ENCODE measurements at places on chromosomes 1 and 21.
A peak's percentile ranks its signal among the peaks of the same experiment; 100 is the strongest.

- no peak for DNase-seq
Observed at GRCh38 chr21:43944757-43945156, 67.4 kb upstream of the TRAPPC10 start.

GRCh38 chr1:221416723-221417122 lies 325.2 kb downstream of the DUSP10 start:
- DNase-seq, result no peak

GRCh38 chr1:183841950-183842794 lies 37.3 kb downstream of the RGL1 start:
- no peak for DNase-seq

DNA sequence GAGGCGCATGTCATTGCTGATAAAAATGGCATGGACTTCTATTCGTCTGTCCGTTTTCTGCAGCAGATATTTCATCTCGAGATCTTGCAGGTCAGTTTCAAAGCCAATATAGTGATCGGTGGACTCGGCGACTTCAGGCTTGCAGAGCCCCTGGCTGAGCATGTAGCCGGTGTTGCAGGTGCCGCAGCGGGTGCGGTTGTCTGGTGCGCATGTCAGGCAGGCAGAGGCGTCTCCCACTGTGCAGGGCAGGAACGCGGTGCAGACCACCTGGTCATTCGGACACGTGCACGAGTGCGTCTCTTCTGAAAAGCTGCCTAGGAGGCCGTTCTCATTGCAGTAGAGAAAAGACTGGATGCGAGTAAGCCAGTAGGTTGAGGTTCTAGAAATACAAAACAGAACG lies 378.9 kb downstream of the BRINP3 start:
- DNase-seq, result no peak

DNA sequence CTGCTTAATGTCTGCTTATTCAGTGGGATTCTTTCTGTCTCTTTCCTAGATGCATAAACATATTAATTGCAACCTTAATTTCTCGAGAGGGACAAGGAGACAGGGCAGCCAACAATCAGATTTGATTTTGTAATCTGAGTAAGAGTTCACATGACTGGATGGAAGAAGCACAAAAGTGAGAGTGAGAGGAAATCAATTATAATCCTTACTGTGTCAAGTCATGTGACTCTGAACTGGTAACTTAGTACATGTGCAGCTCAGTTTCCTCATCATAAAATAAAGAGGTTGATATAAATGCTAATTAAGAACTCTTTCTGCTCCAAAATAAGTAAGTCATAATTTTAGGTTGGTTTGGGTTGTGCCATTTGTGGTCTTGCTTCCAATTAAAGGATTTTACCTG lies 439.5 kb downstream of the AMY1C start:
- no peak for DNase-seq

GRCh38 chr1:224683936-224684335 lies 67.8 kb downstream of the CNIH3 start:
- DNase-seq, result no peak

DNA sequence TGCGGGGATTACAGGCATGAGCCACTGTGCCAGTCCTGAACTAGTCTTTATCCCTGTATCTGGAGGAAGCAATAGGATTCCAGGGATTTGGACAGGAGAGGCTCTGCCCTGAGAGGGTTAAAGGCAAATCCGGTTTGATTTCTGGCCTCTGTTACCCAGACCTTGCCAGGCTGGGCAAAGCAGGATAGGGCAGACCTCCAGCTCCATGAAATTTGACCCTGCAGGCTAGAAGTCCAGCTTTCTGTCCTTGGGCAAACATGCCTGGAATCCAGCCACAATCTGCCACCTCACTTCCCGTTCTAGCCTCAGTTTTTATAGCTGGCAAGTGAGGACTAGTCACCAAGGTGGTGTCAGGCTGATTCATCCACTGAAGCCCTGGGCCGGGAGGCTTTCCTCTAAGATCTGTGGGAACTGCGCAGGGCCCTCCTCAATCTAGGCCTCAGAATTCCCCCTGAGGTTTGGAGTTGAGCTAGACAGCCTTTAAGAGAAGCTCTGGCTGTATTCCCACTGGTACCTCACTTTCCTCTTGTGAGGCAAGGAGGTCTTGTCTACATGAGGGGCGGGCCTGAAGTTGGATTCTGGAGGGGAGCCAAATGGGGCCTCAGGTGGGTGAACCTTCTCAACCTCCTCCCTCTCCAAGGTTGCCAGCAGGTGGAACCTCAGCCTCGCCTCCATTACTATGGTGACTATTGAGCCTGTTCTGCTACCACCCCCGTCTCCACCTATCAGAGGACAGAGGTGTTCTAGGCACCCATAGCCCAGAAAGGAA lies 7.0 kb upstream of the P3R3URF start:
- no peak for DNase-seq

GRCh38 chr1:175911138-175911537 lies 167.7 kb upstream of the TNR start:
- no peak for DNase-seq

GRCh38 chr1:185661971-185662370 lies 72.2 kb upstream of the HMCN1 start:
- no peak for DNase-seq

DNA sequence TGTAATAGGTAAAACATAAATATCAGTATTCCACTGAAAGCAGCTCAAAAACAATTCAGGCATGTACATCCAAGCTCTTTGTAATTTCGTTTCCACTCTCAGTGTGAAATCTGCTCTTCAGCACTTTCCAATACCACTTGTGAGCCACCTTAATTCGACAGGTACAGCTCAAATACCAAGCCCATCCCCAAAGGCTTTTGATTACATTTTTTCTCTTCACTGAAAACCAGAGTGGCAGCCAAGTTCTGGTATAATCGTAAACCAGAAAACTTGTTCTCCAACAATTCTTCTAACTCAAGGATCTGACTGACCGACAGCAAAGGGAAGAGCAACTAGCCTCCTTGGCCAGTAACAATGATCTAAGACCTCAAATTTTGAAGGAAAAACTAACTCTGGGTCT lies 36.8 kb downstream of the FBXO42 start:
- DNase-seq, result no peak

DNA sequence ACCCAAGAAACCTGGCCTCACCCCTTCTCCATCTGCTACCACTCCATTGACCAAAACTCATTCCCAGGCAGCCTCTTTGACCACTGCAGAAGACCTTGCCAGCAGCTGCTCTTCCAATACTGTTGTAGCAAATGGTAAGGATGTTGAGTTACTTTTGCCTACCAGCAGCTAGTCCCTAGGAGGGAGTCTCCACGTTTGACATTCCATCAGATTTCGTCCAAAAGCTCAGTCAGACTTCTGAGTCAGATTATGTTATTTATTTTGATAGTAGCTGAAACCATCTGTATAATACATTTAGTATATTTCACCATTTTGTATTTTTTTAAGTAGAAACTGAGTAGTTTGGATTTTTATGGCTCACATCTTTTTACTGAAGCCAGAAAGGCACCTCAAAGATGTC lies 51.5 kb upstream of the WNT2B start:
- no peak for DNase-seq

GRCh38 chr1:217188280-217189237 lies 442.3 kb downstream of the GPATCH2 start:
- no peak for DNase-seq

- DNase-seq, result no peak
Observed at GRCh38 chr1:168719306-168720111, 9.5 kb downstream of the DPT start.

GRCh38 chr1:49627781-49628180 lies 396.0 kb downstream of the AGBL4 start:
- no peak for DNase-seq

DNA sequence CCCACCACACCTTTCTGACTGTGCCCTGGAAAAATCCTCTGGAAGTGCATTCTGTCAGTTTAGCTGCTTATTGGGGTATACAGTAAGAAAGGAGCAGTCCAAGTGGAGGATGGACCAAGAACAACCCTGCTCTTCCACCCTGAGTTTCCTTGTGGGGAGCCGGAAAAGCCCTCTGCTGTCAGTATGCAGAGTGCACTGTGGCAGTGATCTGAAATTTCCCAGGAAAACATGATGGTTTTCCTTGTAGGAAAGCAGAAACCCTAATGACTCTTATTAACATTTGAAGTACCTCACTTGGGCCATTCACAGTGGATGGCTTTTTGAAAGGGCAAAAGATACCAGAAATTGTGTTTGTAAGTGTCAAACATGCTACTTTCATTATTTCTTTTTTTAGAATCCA lies 20.5 kb downstream of the ELAVL4 start:
- no peak for DNase-seq

DNA sequence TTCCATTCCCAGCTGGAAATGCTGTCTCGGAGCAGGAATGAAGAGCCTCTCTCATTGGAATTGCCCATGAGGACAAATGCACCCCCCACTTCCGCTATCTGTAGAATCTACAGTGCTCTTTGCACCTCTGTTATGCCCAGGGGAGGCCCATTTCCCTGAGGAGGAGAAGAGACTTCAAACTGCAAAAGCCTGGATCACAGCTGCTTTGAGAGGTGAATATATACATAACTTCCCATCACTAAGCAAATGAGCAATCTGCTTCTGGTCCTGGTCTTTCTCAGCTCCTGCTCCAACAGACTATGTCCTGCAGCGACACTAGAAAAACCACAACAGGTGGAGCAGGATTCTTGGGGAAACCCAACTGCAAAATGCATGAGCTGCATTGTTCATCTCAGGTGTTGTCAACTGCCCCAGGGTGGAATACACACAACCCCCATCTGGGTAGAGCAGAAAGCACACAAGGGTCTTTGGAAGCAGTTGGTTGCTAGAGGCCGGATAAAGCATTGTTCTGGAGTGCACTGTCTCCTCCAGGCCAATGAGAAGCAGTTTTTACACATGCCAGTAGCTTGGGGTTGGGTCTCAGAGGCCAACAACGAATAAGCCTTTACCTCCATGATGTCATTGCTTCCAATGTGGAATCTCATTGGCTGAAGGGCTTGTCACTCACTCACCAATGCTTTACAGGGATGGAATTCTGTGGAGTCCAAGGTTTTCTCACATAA lies 67.7 kb upstream of the RAB4A start:
- no peak for DNase-seq

- no peak for DNase-seq
Observed at GRCh38 chr1:204495777-204496176, 1.2 kb upstream of the PIK3C2B start.

- no peak for DNase-seq
Observed at GRCh38 chr1:79235301-79236002, 228.9 kb upstream of the ADGRL4 start.

GRCh38 chr1:26998429-26999300 lies 5.2 kb downstream of the TRNP1 start:
- no peak for DNase-seq

DNA sequence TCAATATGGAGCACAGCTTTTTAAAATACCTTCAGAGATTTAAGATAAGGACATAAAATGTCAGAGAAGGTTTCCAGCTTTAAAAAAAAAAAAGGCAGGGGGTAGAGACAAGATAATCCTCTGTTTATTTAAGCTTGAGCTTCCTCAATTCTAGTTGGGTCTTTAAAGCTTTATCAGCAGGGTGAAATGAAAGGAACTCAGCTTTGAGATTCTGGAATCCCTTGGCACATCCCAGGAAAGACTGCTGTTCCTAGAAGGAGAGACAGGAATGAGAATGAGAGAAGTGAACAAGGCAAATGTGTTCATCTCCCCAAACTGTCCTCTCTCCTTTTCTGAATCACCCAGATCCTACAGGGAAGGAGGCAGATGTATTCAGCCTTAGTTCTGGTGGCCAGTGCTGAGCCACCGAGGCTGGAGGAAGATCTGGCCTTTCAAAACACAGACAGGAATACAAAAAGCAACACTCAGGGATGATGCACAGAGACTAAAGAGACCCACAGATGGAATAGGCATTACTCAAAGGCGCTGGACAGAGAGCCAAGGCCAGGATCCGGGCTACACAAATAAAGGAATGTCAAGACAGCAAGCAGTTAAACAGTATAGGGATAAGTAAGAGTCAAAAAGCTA lies 385.8 kb upstream of the DUSP10 start:
- no peak for DNase-seq

- DNase-seq, result no peak
Observed at GRCh38 chr1:182404781-182405180, 4.3 kb upstream of the TEDDM1 start.

GRCh38 chr1:182789138-182790076 lies at the start of gene NPL:
Gene NPL (plus strand): TSS chr1:182789773. CDS start chr1:182794372, 4,599 bp downstream.
- DNase-seq, result peak; percentile 83

- no peak for DNase-seq
Observed at GRCh38 chr1:195019385-195019784, 1588.9 kb downstream of the KCNT2 start.

GRCh38 chr1:81706650-81707435 lies 93.9 kb upstream of the ADGRL2 start:
- DNase-seq, result no peak

DNA sequence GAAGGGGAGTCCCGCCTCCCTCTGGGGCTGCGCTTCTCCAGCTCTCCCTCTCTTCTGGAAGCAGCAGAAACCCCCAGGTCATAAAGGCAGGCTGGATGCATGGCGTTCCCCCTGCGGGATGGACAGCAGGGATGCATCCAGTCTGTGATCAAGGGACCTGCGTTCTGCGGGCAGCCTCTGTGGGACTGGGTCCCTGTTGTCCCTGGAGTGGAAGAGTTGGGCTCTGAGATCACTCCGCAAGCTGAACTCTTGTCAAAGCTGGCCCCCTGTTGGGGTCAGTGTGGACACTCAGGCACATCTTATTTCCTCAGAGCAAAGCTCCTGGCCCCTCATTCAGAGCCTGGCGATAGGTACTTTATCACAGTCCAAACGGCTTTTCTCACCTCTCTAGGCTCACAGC lies 341.2 kb downstream of the PTPRU start:
- no peak for DNase-seq

DNA sequence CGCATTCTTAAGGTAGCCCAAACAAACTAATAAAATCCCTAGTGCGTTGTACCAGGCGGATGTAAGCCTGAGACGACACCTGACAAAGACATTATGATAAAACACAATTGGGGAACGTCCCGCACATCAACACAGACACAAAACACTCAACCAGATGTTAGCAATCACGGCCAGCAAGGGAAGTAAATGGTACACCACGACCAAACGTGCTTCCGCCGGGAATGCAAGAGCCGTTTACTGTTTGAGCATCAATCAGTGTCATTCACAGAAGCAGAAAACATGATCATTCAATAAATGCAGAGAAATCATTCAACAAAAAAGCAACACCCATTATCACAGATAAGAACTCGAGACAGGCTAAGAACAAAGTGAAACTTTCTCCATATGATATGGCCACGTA lies 49.4 kb upstream of the COL18A1 start:
- no peak for DNase-seq
